Right kidney (tissue), 9 donors: ENCODE measurements at places on chromosomes 5 and 9.

GRCh38 chr9:99158629-99159028, 53.7 kb downstream of the TGFBR1 start:
- DNase-seq, result no peak

GRCh38 chr5:73728493-73729273, 102.7 kb downstream of the ARHGEF28 start:
- no peak for DNase-seq

GRCh38 chr5:69184621-69185020, 4.8 kb upstream of the CENPH start:
- DNase-seq, result no peak

DNA sequence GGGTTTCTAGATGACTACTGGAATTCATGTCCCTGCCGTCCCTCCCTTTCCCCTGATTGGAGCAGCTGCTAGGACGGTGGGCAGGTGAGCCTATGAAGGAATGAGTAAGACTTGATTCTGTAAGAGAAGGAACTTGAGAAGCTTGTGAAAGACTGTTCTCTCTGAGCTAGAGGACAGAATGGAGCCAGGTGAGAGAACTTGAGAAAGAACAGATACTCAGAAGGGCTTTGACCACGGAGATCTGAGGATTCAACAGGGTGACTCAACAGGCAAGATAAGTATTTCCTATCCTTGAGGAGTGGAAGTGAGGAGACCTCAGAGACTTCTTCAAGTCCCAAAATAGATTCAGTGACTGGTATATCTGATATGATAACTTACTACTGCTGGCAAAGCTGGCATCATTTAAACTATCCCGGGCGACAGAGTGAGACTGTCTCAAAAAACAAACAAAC, 41.9 kb downstream of the HSDL2 start:
- no peak for DNase-seq

GRCh38 chr5:81226949-81227348, 6.2 kb upstream of the CKMT2 start:
- DNase-seq, result no peak

DNA sequence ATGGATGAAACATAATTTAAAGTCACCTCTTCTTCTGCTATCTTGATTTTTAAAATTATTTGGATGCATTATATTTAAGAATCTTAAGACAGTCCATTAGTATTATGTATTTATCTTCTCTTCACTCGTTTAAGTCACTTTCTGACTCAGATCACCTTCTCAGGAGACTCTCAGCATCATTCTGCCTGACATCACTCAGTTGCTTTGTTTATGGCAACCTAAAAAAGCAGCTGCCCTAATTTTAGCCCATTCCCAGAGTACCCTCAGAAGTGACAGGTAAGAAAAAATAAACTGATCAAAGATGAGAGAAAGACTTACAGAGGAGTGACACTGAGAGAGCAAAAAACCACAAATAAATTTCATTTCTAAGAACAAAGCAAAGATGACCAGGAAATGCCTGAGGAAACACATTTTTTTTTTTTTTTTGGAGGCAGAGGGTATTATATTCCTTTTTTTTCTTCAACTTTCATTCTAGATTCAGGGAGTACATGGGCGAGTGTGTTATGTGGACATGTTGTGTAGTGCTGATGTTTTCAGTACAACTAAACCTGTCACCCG, 140.5 kb downstream of the MUSK start:
- no peak for DNase-seq

GRCh38 chr5:145160679-145161078, 674.5 kb downstream of the PRELID2 start:
- DNase-seq, result no peak

- DNase-seq, result no peak
Observed at GRCh38 chr9:24189986-24190385, 355.7 kb downstream of the IZUMO3 start.

- no peak for DNase-seq
Observed at GRCh38 chr5:81632679-81633078, 118.2 kb downstream of the SSBP2 start.

DNA sequence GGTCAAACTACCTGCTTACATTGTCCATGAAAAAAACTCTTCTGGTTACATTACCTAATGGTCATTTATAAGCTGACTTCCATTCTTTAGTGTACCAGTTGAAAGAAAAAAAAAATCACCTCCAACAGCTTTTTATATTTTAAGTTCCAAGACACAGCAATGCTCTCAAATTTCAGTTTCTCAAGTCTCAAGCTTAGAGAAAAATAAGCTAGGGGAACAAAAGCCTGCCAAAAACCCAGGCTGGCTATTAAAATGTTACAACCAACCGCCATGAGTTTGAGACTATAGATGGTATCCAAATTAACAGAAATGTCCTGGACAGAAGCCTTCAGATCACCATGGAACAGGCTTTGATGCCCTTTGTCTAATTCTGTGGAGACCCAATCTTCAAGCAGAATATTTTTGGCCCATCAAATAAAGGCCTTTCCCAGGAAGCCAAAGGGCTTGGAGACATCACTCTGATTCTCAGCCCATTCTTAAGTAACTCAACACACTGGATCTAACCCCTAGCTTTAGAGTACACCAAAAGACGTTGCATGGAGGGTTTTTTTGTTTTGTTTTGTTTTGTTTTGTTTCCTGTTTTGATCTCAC, 343.7 kb downstream of the GLIS3 start:
- no peak for DNase-seq

GRCh38 chr5:33688066-33688465, 203.7 kb downstream of the ADAMTS12 start:
- DNase-seq, result no peak

- DNase-seq, result no peak
Observed at GRCh38 chr9:77417566-77417965, 230.6 kb downstream of the GNA14 start.

DNA sequence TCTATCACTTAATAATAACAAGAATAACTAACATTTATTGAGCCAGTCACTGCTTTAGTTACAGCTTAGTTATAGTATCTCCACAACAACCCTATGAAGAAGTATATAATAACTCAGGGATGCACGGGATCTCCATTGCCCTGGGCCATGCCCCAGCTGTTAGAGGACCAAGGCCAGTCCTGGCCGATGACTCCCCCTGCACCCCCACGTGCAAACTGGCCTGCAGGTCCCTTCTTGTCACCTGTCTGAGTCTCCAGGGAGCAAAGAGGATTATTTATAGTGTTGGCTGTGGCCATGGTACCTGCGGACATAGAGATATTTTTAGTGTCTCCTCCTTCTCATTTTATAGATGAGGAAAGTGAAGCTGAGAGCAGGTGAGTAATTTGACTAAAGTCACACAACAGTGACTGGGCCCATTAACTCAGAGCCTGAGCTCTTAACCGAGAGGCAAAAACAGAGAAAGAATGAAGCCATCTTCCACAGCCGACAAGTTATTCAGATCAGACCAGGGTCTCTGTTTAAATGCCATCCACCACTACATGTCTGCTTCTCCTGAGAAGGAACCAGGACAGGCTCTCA, 94.4 kb downstream of the TMEM215 start:
- DNase-seq, result no peak

- DNase-seq, result no peak
Observed at GRCh38 chr5:87674235-87674634, 261.5 kb upstream of the CCNH start.

GRCh38 chr5:75566710-75567309, 44.4 kb upstream of the ANKDD1B start:
- no peak for DNase-seq

GRCh38 chr5:58963361-58963760, 380.5 kb downstream of the RAB3C start:
- DNase-seq, result no peak

- DNase-seq, result no peak
Observed at GRCh38 chr5:80070338-80071056, 35.3 kb downstream of the THBS4 start.

DNA sequence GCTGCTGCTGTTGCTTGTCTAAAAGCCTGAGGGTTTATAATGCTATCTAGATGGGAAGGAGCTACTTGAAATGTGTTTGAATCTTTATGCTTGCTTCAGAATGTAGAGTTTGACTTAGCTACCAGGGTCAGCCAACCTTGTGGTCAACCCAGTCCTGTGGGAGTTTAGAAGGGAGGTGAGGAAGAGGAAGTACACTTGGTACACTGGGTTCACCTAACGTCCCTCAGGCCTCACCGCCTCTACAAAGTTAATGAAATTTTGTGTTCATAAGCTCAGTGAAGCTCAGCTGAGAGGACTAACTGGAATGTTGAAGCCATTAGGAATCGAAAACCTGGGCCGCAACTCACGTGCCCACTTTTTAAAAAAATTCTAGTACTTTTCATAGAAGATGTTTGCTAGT, 10.7 kb downstream of the IQGAP2 start:
- DNase-seq, result no peak

GRCh38 chr9:7242126-7242525, 484.4 kb downstream of the KDM4C start:
- no peak for DNase-seq

DNA sequence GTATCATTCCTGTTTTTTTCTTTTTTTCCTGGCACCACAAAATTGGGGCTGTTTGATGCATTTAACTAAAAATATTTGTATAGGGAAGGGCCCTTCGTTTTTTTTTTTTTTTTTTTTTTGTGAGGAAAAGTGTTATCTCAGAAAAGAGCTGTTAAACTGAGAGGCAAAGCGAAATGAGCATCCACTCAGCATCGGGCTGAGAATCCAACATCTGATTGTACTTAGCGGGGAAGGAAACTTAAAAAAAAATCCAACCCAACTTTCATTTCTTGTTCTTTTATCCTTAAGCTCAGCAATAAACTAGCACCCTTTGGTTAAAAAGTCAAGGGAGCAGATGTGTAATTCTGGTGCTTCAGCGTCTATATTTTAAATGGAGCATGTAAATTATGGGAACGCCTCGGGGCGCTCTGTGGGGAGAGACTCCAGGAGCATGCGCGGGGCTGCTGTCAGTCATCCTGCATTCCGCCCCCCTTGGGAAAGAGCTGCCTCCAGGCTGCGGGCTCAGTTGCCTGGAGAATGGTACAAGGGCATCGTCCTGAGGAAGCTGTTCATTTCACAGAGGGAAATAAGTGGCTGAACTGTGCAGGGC, 33.3 kb downstream of the DMRT2 start:
- peak; percentile 3 for DNase-seq

DNA sequence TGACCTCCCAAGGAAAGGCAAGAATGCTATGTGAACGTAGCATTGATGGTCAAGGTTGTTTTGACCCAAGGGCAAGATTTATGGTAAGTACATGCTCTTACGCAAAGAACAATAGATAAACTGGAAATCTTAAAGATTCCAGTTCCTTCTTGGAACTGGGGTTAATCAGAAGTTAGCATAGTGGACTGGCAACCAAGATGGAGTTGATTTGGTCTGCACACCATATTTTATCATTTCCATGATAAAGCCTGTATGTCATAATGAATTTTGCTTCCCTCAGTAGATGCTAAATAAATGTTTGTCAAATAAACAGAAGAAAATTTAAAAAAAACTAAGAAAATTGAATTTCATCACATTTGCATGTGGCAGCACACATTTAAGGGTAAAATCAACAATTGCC, 242.4 kb upstream of the MEF2C start:
- DNase-seq, result no peak

- no peak for DNase-seq
Observed at GRCh38 chr5:131609774-131610173, 25.3 kb downstream of the RAPGEF6 start.

GRCh38 chr5:160318409-160318808, 6.0 kb upstream of the CCNJL start:
- DNase-seq, result no peak

- DNase-seq, result no peak
Observed at GRCh38 chr5:179766021-179766725, 27.6 kb upstream of the LTC4S start.

DNA sequence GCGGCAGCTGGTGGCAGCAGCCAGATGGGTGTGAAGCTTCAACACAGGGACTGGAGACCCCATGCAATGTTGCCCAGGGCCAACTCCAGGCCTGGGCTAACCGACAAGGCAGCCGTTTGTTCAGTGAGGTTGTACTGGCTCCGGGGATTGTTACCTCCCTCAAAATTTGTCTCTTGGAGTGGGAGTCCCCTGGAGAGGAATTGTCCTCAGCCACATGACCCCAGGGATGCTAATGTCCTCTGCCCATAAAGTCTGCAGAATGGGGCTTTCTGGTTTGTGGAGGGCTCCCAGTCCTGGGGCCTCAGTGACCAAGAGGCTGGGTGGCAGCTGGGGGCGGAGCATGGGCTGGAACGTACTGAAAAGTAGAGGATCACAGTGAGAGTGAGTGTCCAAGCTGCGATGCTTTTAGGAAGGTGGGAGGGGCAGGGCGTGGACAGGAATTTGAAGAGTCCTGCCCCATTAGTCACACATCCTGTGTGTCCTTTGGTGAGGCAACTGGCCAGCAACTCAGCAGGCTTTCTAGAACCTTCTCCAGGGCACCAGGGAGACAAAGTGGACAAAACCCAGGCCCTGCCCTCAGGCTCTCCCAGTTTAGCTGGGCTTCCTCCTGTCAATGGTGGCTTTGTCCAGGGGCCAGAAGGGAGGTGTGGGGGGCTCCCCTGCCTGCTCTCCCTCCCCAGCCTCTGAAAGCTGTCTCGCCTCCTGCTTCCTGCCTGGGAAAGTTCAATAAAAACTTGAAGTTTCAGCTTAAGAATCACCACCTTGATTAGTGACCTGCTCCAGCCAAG, 114.0 kb downstream of the NSG2 start:
- no peak for DNase-seq

GRCh38 chr5:159181152-159181551, 28.2 kb downstream of the RNF145 start:
- DNase-seq, result no peak

GRCh38 chr5:80069251-80069800, 34.2 kb downstream of the THBS4 start:
- DNase-seq, result no peak

- DNase-seq, result no peak
Observed at GRCh38 chr5:60417500-60418181, 282.3 kb downstream of the DEPDC1B start.

DNA sequence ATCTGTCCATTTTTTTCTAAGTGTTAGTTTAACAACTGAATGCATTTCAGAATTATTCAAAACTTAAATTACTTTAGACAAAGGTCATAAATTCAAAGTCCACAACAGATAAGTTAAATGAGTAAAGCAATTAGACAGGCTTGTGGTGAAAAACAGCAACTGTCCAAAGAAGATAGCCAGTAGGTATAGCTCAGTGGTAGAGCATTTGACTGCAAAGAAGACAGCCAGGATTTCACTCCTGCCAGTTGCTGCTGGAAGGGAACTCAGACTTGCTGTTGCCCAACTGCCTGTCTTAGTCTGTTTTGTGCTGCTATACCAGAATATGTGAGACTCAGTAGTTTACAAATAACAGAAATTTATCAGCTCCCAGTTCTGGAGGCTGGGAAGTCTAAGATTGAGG, 10.0 kb downstream of the FANCC start:
- DNase-seq, result no peak
